ENCODE measurements at places on chromosomes 13 and 19.

GRCh38 chr19:45595814-45596213 is 6.2 kb downstream of the GPR4 start:
- DNase-seq: no peak

- DNase-seq: no peak
These were observed 977.3 kb downstream of the UQCRFS1 start for GRCh38 chr19:28235606-28236125.

- DNase-seq: no peak
These were observed 431.2 kb downstream of the KCTD12 start for GRCh38 chr13:76454991-76455390.

- DNase-seq: no peak
These were observed 54.7 kb upstream of the URAD start for GRCh38 chr13:28043224-28043623.

DNA sequence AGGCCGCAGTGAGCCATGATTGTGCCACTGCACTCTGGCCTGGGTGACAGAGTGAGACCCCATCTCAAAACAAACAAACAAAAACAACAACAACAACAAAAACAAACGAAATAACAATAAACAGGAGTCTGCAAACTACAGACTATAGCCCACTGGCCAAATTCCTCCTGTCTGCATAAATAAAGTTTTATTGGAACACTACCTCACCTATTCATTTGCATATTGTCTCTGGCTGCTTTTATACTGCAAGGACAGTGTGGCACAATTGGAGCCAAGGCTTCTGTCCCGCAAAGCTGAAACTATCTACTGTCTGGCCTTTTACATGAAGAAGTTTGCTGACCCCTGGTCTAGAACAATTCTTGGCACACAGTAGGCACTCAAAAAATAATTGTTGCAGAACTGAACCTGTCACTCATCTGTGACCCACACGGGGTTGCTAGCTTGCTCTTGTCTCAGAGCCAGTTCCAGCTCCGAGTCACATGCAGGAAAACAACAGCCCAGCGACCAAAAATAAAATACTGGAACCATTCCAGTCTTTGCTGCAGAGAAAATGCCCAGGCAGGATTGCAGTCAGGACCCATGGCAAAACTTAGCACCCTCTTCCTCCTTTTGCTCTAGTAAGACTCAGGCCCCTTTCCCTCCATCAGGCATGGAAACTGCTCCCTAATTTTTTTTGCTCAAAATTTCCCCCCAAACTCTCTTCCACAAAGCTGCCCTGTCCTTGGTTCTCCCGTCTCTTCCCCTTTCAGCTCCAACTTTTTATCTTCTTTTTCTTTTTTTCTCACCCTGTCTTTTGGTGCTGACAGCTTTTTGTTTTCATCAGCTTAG is 4.8 kb upstream of the MYH14 start:
- no peak for DNase-seq

- DNase-seq: no peak
These were observed 23.7 kb downstream of the KLF5 start for GRCh38 chr13:73082471-73082870.

- DNase-seq: no peak
These were observed 79.2 kb upstream of the SCEL start for GRCh38 chr13:77456271-77456670.

GRCh38 chr19:8371011-8371804 is 7.3 kb downstream of the ANGPTL4 start:
- no peak for DNase-seq

- peak; percentile 4 for DNase-seq
These were observed 334.6 kb downstream of the MYO16 start for GRCh38 chr13:108963846-108964600.

DNA sequence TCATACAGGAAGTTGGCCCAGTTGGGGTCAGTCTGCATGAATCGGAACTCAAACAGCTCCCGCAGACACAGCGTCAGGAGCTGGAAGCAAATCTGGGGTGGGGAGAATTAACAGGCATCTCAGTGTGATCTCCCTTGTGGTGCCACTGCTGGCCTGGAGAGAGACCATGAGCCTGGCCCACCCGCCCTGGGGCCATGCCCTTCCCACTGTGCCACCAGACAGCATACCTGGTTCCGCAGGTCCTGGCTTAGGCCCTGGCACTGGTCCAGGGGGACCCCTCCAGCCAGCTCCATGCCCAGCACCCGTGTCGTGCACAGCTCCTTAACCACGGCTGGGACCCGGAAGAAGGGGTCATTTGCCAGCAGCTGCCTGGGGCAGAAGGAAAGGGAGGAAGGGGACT is 9.6 kb upstream of the NUMBL start:
- no peak for DNase-seq

- DNase-seq: no peak
These were observed 221.7 kb downstream of the KCNRG start for GRCh38 chr13:50236898-50237318.

- no peak for DNase-seq
These were observed 199.9 kb downstream of the LHFPL6 start for GRCh38 chr13:39403106-39403505.

- DNase-seq: peak; percentile 90
These were observed 8.6 kb downstream of the PPFIA3 start for GRCh38 chr19:49127674-49128544.

GRCh38 chr13:28501547-28501946 is 6.6 kb upstream of the FLT1 start:
- no peak for DNase-seq

DNA sequence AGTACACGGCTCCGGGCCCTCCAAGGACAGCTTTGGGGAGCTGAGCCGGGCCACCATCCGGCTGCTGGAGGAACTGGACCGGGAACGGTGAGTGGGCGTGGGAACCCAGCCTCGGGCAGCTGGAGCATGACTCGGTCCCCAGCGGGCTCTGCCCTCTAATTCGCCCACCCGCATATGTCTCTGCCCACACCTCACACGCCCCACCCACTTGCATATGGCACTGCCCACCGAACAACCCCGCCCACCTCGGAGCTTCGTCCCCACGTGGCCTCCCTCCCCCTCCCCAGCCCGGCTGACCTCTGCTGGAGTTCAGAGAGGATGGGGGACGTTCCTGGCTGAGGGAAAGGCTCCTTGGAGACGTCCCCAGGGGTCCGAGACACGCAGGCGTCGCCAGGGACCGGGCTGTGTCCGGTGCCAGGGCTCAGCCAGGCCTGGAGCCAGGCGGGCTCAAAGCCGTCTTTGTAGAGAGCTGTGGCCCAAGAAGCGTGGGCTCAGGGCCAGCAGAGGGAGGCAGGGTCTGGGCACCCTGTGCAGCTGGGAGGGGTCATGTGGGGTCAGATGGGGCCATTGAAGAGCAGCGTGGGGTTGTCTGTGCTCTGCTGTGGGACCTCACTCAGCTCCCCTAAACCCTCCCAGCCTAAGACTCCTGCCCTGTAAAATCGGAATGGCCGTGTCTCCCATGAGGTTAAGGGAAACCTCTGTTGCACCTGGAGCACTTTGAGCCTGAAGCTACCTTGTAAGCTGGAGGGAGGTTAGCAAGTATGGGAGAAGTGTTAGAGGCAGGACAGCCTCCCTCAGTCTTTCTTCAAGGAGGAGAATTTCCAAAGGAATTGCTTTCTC is 3.8 kb downstream of the APC2 start:
- DNase-seq: peak; percentile 64

DNA sequence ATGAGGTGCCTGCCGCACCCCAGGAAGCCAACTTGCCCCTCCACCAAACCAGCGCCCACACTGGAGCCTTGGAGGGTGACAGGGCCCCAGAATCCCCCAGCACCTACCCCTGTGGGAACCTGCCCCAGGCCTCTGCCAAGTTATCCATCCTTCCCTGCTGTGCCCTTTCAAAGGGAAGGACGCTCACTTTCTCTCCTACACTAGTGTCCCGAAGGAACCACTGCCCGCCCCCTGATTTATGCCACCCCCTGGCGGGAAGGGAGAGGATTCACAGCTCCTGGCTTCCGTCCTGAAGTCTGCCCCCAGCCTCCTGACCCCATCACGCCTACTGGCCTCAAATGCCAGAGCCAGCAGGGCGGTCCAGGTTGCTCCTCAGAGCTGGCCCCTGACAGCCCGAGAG is 1.4 kb downstream of the EVI5L start:
- DNase-seq: peak; percentile 76

DNA sequence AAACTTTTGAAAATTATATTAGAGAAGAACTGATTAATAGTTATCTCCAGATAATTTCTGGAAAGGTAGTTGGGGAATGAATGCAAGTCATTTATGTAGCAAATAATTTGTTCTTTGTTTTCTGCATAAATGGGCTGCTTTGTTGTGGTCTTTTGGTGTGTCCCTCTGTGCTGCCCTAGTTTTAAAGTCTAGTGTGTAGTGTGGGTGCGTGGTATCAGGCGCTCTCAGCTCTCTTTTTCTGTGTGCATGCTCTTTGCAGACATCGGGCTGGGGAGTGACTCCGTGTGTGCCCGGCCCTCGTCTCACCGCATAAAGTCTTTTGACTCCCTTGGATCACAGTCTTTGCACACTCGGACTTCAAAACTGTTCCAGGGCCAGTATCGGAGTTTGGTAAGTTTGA is 94.5 kb downstream of the ARHGEF7 start:
- DNase-seq: no peak

GRCh38 chr13:23883255-23883654 is 5.9 kb downstream of the MIPEP start:
- DNase-seq: no peak

DNA sequence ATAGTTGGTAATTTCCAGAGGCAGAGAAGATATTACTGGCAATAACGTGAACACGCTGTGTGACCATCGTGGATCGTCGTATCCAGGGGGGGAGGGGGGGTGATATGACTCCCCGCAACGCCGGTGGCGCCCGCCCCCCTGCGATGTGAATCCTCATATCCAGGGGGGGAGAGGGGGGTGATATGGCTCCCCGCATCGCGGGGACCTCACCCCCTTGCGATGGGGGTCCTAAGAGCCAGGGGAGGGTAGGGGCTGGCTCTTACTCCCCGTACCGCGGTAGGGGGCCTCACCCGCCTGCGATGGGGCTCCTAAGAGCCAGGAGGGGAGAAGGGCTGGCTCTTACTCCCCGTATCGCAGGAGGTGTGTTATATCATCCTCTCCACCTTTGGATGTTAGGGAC is 31.3 kb upstream of the RGCC start:
- no peak for DNase-seq

DNA sequence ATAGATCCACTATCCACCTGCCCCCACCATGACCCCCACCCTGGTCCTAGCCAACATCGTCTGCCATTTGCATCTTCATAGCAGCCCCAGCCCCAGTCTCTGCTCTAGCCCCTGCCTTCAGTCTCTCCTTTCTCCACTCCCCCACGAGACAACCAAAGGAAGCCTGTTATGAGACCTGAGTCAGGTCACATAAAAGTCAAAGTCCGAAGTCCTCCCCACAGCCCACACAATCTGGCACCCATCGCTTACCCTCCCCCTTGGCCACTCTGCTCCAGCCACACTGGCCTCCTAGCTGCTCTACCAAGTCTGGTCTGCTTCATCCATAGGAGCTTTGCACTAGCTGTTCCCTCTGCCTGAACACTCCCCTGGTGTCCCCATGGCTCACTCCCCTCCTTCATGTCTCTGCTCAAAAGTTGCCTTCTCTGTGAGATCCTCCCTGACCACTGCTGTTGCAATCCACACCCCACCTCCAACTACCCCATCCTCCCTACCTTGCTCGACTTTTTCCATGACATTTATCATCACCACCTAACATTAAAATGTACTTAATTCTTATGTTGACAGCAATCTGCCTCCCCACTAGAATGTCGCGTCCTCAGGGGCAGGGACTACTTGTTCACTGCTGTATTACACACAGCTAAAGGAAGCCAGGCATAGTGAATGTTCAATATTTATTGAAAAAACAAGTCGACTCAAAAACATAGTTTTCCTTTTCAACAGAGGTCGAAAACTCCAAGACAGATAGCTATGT is 1.2 kb upstream of the PLEKHG2 start:
- no peak for DNase-seq

DNA sequence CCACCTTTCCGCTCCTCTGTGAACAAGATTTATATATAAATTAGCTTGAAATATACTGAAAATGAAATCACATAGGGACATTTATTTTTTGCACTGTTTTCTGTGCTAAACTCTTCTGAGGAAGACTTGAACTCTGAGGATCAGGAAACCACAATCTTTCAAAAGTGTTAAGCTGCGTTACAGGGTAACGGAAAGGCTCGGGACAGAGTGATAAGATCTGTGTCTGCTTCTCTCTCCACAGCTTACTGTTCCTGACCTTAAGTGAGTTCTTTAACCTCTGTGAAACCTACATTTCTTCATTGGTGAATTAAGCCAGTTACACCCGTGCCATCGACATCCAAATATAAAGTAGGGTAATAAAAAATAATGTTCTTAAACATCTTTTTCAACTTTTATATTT is 38.9 kb downstream of the DACH1 start:
- DNase-seq: no peak

Data from PC-3 (cell line).